ENCODE measurements at places on chromosomes 4 and X.

DNA sequence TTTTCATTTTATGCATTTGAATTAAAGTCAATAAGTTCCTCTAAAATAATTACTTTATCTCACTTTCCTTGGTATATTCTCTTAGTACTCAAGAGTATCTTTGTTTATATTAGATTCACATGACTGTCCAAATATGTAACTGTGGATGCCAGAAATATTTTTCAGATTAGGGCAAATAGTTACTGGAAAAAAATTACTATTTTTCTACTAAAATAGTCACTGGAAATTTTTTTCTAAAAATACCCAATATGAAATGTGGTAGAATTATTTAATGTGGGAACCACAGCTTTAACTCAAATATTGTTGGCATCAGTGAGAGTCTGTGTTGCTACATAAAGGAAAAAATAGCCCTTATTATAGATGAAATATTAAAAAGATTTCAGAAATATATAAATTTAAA lies 70.4 kb upstream of the NMU start:
- no peak for DNase-seq

DNA sequence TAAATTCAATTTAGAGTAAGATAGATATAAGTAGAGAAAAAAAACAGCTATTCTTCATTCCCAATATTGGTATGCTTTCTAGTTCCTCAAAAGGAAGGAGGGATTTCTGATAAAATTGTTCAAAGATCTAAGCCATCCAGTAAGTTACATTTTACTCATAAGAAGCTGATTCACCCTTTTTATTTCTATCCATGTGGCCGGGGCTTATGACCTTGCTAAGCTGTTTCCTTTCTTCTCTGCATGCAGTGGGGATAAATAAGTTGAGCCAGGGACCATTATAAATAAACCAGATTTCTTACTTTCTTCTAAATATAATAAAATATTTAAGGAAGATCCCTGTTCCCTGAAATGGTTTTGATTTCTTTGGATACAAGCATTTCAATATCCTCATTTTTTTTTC lies 502.3 kb downstream of the PDHA2 start:
- no peak for DNase-seq

DNA sequence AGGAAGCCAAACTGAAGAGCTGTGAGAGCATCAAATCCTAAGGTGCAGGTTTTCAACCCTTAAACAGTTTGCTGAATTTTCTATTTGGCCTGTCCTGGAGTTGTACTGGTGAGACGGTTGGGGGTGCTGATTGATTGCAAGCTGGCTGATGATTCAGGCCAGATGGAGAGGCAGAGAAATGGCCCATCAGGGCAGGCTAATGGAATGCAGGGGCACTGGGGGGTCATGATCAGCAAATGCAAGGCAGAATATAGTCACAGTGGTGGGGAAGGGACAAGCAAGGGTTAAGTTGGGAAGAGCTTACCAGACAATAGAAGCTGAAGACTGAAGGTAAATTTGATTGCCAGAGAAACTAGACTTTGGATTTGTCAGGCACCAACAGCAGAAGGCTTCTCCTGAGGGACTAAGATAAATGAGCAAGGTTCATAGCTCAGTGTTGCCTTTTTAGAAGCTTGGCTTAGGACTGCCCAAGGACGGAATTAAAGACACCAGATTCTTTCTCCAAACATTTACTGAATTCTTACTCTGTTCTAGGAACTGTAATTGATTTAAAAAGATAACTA lies 4.3 kb upstream of the AADAT start:
- DNase-seq: no peak

DNA sequence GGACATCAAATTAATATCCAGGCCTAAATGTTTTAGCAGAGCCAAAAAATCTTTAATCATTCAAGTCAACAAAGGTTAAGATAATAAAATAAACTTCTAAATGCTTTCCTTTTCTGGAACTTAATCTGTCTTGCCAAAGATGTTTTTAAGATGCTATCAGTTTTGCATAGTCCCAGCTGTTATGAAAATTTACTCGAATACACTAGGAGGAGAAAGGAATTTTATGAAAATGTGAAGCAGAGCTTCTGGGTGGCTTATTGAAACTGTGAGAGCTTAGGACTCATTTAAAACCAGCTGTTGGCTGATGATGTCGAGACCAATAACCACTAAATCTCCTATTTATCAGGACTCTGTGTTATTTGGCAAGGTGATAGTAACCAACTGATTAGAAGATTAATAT lies 202.2 kb upstream of the ETNPPL start:
- DNase-seq: no peak

GRCh38 chrX:69031181-69031580 lies 134.1 kb downstream of the PJA1 start:
- no peak for DNase-seq

DNA sequence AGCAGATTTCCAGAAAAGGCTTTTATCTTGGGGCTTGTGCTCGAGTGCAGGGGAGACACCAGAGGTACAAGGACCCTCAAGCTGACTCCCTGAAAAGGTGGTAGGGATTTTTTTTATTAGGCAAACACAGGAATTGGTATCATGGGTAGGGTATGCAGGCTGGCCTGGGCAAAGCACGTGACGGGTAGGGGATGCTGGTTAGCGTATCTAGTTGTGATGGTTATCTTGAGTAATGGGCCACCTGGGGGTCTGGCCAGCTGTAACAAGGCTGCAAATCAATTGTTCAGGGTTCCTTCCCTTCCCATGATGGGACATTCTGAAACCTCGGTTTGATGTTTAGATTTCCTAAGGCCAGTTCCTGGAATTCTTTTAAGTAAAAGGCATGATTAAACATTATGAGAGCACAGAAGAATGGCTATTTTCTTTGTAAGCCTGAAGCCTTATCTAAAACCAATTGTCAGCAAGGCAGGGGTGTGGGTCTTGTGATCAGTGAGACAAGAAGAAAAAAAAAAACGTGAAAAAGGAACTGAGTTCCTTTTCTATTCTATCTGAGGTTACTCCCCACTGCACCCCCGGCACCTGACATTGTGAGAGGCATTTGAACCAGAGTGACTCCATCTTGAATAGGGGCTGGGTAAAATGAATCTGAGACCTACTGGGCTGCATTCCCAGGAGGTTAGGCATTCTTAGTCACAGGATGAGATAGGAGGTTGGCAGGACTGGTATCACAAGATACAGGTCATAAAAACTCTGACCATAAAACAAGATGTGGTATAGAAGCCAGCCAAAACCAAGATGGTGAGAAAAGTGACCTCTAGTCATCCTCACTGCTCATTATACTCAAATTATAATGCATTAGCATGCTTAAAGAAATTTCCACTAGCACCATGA lies 64.2 kb upstream of the S100G start:
- DNase-seq: no peak

- DNase-seq: no peak
Measured at GRCh38 chrX:38516196-38516774, 45.1 kb upstream of the TSPAN7 start.

DNA sequence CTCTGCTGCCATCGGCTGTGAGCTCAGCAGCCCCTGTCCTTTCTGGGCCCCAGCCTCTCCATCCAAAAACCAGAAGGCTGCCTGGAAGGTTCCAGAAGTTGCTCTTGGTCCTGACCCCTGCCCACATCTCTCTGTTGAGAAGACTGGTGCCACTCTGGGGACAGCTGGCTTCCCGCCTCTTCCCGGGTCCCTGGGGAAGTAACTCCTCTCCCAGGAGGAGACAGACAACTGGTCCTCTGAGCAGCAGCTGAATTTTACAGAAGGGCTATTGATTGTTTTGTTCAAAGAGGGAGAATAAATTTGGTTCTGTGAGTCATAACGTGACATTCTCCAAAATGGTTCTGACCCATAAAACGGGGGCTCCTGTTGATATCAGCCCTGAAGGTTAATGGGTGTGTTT lies 61.2 kb downstream of the TRMT44 start:
- no peak for DNase-seq

DNA sequence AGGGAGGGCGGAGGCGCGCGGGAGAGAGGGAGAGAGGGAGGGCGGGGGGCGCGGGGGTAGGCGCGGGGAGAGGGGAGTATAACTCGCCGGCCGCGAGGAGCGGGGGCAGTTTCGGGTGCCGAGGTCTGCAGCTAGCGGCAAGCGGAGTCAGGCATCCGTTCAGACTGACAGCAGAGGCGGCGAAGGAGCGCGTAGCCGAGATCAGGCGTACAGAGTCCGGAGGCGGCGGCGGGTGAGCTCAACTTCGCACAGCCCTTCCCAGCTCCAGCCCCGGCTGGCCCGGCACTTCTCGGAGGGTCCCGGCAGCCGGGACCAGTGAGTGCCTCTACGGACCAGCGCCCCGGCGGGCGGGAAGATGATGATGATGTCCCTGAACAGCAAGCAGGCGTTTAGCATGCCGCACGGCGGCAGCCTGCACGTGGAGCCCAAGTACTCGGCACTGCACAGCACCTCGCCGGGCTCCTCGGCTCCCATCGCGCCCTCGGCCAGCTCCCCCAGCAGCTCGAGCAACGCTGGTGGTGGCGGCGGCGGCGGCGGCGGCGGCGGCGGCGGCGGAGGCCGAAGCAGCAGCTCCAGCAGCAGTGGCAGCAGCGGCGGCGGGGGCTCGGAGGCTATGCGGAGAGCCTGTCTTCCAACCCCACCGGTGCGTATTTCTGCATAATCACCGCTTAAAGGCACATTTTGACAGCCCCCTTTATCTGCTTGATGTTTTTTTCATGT lies at the start of gene POU4F2:
POU4F2 (plus strand) TSS at position 108 of the 720 bp plus-strand sequence; CDS start at position 356, 248 bp downstream.
- DNase-seq: no peak

GRCh38 chr4:2269206-2269531 lies 7.3 kb upstream of the MXD4 start:
- no peak for DNase-seq

GRCh38 chr4:46386570-46386969 lies 3.4 kb downstream of the GABRA2 start:
- DNase-seq: no peak

DNA sequence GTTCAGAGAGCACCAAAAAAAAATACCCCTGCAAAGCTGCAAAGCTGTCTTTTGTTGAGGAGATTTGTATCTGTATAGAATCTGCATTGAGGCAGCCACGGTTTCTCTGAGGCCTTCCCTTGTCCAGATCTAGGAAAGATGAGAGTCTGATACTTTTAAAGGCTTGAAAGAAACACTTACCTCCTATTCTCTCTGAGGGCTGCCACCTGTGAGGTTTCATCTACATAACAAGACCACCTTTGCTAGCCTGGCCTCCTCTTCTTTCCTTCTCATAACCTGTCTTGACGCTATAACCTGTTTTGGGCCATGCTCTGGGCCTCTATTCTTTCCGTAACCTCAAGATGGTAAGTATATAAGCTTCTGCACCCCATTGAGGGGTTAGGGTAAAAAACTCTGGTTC lies 779.6 kb upstream of the HTR2C start:
- no peak for DNase-seq

All from RCC 7860 (cell line).